Neural crest cell (in vitro differentiated cells): ENCODE measurements at places on chromosomes 1 and 21. TPM values are rescaled to one million over a fixed set of nuclear protein-coding genes. Genes with fewer than 3 reads are reported as not detected.
A peak's percentile ranks its signal among the peaks of the same experiment; 100 is the strongest.

DNA sequence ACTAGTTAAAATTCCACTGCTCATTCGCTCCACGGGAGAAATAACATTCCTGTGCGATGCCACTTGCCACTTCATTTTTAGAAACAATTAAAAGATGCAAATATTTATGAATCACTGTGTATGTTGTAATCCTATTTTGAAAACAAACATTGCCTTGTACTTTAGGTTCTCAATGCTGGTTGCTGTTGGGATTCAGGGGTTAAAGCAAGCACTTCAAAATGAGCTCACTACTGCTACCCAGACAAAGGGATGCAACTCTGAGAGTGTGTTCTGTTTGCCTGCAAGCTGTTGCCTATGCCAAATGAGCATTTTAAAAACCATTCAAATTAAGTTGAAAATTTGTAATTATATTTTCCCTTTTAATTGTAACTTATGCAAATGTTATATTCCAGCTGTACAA, 87.5 kb downstream of the RWDD3 start:
- no peak overlapping the region for H3K4me3 ChIP-seq
- peak overlapping the region; percentile 84 for H3K27ac ChIP-seq
- DNase-seq: no peak
- no peaks in the 10 kb centered on the region for H3K27me3 ChIP-seq

CELA2A gene
- not detected in 2 replicates for total RNA-seq

DNA sequence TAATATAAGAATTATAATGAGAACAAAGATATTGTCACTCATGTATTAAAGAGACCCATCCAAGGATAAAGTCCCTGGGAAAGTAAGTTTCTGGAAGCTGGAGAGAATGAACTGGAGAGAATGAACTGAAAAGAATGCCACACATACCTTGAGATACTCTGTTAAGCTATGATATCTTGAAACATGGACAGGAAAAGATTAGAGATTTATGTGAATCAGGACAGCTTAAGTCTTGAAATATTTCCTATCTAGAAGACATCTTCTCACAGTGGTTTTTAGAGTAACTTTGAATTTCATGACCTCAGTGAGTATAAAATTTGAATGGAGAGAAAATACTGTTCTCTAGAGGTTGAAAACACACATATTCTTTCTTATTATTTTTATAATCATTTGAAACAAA, 201.3 kb upstream of the HMCN1 start:
- H3K4me3 ChIP-seq: no peak overlapping the region
- no peak for DNase-seq
- no peak overlapping the region for H3K27ac ChIP-seq
- no peaks in the 10 kb centered on the region for H3K36me3 ChIP-seq
- no peaks in the 10 kb centered on the region for H3K4me1 ChIP-seq

CLCA1 gene
- total RNA-seq: not detected in 2 replicates

DNA sequence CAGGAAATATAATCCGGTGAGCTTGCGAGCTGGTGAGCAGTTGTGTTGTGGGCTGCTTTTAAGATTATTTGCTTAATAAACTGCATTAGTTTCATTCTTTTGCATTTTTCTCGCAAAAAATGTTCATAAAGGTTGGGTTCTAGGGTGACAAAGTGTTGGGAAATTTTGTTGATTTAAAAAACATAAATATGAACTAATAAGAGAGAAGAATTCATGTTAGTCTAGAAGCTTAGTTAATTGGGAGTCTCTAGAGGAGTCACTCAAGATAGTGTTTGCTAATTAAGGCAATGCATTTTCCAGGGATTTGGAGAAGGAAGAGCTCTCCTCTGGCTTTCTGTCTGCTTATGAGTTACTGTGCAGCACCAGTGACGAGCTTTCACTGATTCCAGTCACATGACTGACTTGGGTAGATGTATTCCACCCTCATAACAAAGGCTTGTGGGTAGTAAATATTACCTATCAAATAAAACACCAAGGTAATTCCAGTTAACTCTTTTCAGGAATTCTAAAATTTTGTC, 417.0 kb downstream of the PTBP2 start:
- no peak overlapping the region for H3K4me3 ChIP-seq
- no peaks in the 10 kb centered on the region for H3K27me3 ChIP-seq
- DNase-seq: no peak
- H3K4me1 ChIP-seq: peaks cover 8% of the 10 kb centered on the region

TMCC2 gene
- 14.9 and 16.1 TPM in 2 replicates for total RNA-seq

GRCh38 chr1:184222652-184223052, 164.2 kb upstream of the C1orf21 start:
- no peaks in the 10 kb centered on the region for H3K36me3 ChIP-seq
- H3K4me1 ChIP-seq: peaks cover 11% of the 10 kb centered on the region
- no peak overlapping the region for H3K27ac ChIP-seq

- H3K4me1 ChIP-seq: peaks cover 68% of the 10 kb centered on the region
- no peak overlapping the region for H3K4me3 ChIP-seq
- no peak overlapping the region for H3K27ac ChIP-seq
- no peaks in the 10 kb centered on the region for H3K27me3 ChIP-seq
These were observed 11.5 kb downstream of the GPR3 start for GRCh38 chr1:27403931-27404330.

RAP1GAP gene
- total RNA-seq: 5.3 and 7.4 TPM in 2 replicates

NFASC gene
- total RNA-seq: 11.1 and 12.9 TPM in 2 replicates

PLEKHN1 gene
- not detected in 2 replicates for total RNA-seq

TMEM35B gene
- 3.6 and 3.9 TPM in 2 replicates for total RNA-seq

TRNAU1AP gene
- total RNA-seq: 36.1 and 39.2 TPM in 2 replicates

- no peak for DNase-seq
- H3K4me1 ChIP-seq: peaks cover 18% of the 10 kb centered on the region
- H3K27ac ChIP-seq: no peak overlapping the region
These were observed 4.5 kb upstream of the ZMYM4 start for GRCh38 chr1:35264035-35264434.

DNA sequence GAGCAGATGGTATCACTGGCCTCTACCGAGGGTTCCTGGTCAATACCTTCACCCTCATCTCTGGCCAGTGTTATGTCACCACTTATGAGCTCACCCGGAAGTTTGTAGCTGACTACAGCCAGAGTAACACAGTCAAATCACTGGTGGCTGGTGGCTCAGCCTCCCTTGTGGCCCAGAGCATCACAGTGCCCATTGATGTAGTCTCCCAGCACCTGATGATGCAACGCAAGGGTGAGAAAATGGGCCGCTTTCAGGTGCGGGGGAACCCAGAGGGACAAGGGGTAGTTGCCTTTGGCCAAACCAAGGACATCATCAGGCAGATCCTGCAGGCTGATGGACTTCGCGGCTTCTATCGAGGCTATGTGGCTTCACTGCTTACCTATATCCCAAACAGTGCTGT, 6.1 kb downstream of the SLC25A44 start:
- no peak overlapping the region for H3K27ac ChIP-seq
- no peaks in the 10 kb centered on the region for H3K27me3 ChIP-seq
- no peak overlapping the region for H3K4me3 ChIP-seq
- no peak for DNase-seq
- H3K4me1 ChIP-seq: peaks cover 5% of the 10 kb centered on the region
- peaks cover 5% of the 10 kb centered on the region for H3K36me3 ChIP-seq

DNA sequence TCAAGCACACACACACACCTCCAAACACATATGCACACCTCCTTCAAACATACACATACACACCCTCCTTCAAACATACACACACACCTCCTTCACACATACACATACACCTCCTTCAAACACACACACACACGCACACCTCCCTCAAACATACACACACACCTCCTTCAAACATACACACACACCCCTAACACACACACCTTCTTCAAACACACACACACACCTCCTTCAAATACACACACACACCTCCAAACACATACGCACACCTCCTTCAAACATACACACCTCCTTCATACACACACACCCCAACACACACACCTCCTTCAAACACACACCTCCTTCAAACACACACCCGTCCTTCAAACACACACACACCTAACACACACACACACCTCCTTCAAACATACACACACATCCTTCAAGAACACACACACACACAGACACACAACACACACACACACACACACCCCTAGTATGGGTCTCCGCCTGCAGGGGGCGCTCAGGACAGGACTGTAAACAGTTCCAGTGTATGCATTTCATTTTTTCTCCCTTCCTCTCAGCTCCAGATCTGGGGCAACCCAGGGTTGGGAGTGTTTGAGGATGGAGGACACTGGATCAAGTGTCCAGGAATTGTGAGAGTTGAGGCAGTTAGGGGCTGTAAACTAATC, 12.1 kb downstream of the LGR6 start:
- no peak for DNase-seq
- H3K36me3 ChIP-seq: no peaks in the 10 kb centered on the region
- H3K27ac ChIP-seq: no peak overlapping the region
- peaks cover 1% of the 10 kb centered on the region for H3K27me3 ChIP-seq

DNA sequence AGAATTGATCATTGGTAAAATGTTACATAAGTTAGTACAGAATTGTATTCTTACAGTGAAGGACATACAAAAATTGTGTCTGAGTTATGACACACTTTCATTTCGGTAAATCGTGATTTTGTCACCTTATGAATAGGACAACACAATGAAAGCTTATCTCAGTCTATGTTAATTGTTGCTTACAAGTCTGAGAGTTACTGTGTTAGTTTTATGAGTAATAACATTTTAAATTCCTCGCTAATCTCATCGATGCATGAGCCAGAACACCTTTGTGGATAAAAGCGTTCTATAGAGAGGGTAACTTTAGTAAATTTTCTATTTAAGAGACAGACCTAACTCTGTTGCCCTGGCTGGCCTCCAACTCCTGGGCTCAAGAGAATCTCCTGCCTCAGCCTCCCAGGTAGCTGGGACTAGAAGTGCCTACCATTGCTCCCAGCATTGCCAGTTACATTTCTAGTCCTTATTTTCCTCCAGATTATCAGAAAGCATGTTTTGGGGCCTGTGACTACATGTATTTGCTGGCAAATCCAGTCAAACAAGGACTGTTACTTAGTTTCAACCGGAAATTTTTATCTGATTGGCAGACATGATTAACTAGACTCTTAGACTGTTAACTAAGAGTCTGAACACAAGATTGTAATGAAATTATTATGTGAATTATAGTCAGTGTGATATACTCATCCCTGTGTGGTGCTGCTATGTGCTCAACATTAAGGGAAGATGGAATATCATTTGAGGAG, 3.0 kb downstream of the PRRC2C start:
- peaks cover 2% of the 10 kb centered on the region for H3K36me3 ChIP-seq
- no peak overlapping the region for H3K27ac ChIP-seq
- H3K4me1 ChIP-seq: peaks cover 47% of the 10 kb centered on the region
- DNase-seq: no peak
- no peaks in the 10 kb centered on the region for H3K27me3 ChIP-seq
- peak overlapping the region; percentile 75 for H3K4me3 ChIP-seq

- DNase-seq: no peak
- H3K36me3 ChIP-seq: peaks cover 4% of the 10 kb centered on the region
- no peak overlapping the region for H3K4me3 ChIP-seq
- H3K27me3 ChIP-seq: no peaks in the 10 kb centered on the region
- H3K27ac ChIP-seq: peak overlapping the region; percentile 15
- peaks cover 60% of the 10 kb centered on the region for H3K4me1 ChIP-seq
These were observed 26.3 kb downstream of the RAB7B start for GRCh38 chr1:205976708-205977401.

DNA sequence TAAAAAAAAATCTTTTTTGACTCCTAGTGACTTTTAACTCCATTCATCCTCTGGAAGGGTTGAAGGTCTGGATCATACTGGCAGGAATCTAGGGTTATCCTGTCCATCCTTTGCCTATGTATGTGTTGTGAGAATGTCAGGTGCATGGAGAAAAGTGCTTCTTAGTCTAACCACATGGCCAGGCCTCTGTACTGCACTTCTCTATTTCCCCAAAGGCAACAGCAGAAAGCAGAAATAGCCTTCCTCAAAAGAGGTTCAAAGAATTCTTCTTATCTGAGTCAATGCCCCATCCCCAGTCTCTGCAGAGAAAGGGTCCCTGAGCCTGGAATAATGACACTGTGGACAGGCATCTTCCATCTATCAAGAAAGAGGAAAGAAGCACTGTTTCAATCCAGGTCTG, 85.7 kb upstream of the CD34 start:
- no peak overlapping the region for H3K4me3 ChIP-seq
- no peaks in the 10 kb centered on the region for H3K4me1 ChIP-seq
- H3K36me3 ChIP-seq: no peaks in the 10 kb centered on the region
- peaks cover 20% of the 10 kb centered on the region for H3K27me3 ChIP-seq
- H3K27ac ChIP-seq: no peak overlapping the region
- no peak for DNase-seq

DNA sequence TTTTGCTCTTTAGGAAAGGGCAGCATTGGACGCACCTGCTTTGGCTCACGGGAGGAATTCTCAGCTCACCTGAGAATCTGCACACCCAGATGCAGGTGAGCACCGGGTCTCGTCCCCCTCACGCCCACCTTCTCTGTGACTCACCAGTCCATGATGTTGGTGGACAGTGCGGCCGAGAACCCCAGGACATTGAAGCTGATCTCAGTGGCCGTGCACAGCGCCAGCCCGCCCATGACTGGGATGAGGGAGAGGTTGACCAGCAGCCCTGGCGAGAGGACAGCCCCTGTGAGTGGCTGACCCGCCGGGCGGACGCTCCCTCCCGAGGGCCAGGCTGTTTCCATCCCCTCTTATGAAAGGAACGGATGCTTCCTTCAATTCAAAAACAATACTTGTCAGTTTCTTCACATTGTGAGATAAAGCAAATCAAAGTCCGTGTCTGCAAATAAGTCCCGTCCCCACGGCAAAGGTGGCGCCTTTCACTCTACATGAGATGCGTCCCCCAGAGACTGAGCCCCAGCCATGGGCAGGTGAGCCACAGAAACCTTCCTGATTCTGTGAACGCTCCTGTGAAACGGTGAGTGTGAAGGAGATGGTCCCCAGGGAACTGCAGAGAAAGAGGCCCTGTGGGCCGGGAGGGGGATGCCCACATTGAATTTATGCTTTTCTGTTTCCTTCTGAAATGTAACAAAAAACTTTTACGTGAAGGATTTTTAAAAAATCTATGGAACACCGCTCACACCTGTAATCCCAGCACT, 12.7 kb upstream of the CDK11B start:
- no peak for DNase-seq
- no peak overlapping the region for H3K27ac ChIP-seq
- no peaks in the 10 kb centered on the region for H3K27me3 ChIP-seq
- peaks cover 4% of the 10 kb centered on the region for H3K36me3 ChIP-seq
- H3K4me1 ChIP-seq: no peaks in the 10 kb centered on the region

- H3K36me3 ChIP-seq: no peaks in the 10 kb centered on the region
- peak overlapping the region; percentile 19 for H3K4me3 ChIP-seq
- H3K27me3 ChIP-seq: peaks cover 5% of the 10 kb centered on the region
- peaks cover 8% of the 10 kb centered on the region for H3K4me1 ChIP-seq
- H3K27ac ChIP-seq: no peak overlapping the region
- DNase-seq: peak; percentile 95
These were observed 8.6 kb upstream of the ATP5PO start for GRCh38 chr21:33924079-33924765.

CDK18 gene
- total RNA-seq: 26.4 and 30.8 TPM in 2 replicates

GRCh38 chr21:46125846-46126301, 28.0 kb downstream of the COL6A2 start:
- H3K4me1 ChIP-seq: no peaks in the 10 kb centered on the region
- no peak for DNase-seq

SPRR2G gene
- total RNA-seq: not detected in 2 replicates
